RCC 7860 (cell line): ENCODE measurements at places on chromosomes 4 and X.

DNA sequence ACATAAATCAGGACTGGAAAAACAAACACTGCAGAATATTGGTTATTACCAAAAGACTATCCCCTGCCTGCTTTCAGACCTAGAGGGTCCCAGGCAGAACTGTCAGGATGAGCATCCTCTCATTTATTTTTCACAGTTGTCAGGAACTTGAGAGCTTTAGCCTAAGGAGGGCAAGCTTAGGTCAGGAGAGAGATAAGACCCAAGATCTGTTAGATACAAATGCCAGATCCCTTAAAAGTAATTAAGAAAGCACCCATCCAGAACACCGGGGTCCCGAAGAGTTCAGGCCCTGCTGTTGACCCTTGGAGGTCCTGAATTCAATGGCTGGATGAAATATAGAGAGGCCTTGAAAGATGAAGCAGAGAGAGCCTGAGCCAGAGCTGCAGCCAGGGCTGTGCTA lies 5.9 kb upstream of the MAGEB3 start:
- DNase-seq: no peak

DNA sequence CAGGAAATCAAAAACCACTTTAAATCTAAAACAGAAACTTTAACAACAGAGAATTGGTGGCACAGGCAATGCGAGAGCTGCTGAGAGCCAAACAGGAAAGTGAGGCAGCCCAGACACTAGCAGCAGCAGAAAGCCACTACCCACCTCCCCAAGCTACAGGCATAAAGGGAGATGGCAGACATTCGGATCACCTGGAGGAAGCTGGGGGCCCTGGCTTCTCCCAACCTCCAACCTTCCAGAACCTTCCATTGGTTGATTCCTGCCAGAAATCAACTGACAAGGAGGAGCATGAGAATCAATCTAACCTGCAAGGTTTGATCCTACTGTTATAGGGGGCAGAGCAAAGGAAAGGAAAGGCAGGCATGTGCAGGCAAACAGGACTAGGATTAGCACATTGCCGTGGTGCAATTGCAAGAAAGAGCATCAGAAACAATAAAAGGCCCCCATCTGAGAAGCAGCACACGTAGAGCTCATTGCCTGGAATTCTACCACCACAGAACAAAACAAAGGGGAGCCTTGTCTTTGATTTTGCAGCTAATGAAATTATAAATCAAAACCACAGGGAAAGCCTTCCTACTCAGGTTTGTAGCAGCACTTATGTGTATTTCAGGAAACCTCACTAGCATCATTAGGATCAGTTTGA lies 427.3 kb upstream of the RASGEF1B start:
- no peak for DNase-seq

GRCh38 chrX:130746709-130747342 lies 156.2 kb downstream of the ENOX2 start:
- no peak for DNase-seq

GRCh38 chr4:80069837-80070731 lies 2.9 kb downstream of the ANTXR2 start:
- DNase-seq: no peak

- DNase-seq: peak; percentile 76
Observed at GRCh38 chr4:100428051-100428450, 89.8 kb downstream of the EMCN start.

DNA sequence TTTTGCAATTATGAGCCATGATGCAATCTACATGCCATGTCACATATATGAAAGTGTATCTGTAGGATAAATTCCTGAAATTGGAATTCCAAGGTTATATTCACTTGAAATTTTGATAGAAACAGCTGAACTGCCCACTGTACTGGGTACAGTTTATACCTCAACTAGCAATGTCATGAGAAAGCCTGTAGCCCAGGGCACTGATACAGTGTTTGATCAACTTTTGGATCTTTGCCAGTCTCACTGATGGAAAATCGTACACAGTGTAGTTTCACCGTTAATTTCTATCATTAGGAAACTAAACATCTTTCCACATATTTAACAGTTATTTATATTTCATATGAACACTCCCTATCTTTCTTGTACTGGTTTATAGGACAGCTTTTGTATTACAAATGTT lies 34.2 kb downstream of the TAPT1 start:
- DNase-seq: no peak

- DNase-seq: peak; percentile 78
Observed at GRCh38 chr4:151418385-151418784, 9.4 kb downstream of the FHIP1A start.

- DNase-seq: no peak
Observed at GRCh38 chr4:149077181-149077580, 635.0 kb upstream of the NR3C2 start.

DNA sequence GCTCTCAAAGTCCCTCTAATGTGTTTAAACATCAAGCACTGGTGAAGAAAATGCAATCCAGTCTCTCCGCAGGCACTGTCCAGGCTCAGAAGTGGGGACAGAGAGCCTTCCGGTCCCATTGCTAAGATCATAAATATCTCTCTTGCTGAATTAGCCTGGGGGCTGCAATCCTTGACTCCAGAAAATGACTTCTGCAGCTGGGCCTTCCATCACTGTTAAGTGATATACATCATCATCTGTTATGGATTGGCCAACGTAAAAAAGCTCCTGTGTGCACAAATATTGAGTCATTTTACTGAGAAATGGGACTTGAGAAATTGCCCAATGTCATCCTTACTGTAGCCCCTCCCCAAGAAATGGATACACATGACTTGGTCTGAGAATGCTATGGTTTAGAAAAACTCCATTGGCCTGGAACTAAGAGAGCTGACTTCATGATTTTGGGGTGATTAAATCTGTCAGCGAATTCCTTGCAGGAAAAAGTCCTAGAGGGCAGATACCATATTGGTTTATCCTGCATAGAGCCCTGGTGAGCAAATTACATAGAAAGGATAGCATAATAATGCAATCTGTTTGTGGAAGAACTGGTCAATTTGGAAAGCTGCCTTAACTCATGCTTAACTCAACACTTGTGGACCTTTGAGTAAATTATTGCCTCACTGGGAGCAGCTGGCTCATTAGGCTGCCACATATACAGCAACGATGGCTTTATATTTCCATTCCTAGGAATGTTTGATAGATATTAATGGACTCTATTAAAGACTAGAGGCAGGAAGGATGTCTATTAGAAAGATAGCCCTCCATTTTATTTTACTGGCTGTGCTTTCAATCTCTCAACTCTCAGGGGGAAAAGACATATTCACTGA lies 346.1 kb downstream of the GBA3 start:
- DNase-seq: peak; percentile 98

GRCh38 chr4:175559526-175559925 lies 252.5 kb downstream of the GPM6A start:
- DNase-seq: no peak

DNA sequence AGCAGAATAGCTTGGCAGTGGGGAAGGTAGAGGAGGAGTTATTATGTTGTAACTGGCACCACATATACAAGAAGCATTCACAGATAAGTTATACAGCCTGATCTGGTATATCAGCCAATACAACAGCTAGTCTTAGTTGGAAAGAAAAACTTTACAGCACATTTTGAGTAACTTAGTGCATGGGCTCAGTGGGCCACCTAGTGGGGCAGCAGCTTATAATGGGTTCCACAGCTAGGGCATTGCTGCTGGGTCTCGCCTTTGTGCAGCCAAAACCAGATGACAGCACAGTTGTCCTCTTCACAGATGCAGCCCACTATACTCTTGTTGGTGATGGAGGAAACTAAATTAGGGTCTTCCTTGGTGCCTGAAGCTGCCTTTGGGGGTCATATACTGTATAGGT lies 448.1 kb upstream of the RASGEF1B start:
- no peak for DNase-seq

DNA sequence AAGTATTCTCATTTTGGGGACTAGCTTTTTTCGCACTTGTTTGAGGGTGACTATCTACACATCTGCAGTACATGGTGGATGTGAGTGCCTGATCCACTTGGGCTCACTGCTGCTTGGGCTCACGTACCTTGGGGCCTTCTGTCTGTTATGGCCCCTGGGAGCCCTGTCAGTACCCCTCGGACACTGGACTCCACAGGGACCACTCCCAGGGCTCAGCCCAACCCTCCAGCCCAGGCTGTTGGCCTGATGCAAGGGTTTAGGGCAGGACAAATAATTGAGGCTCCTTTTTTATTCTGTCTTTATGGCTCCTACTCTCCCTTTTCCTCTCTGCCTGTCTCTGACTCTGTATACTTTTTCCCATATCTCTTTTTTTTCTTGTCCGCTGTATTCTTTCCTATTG lies 32.7 kb upstream of the MSN start:
- DNase-seq: no peak

- no peak for DNase-seq
Observed at GRCh38 chrX:18946157-18946556, 37.8 kb downstream of the PHKA2 start.

GRCh38 chr4:120824946-120825345 lies 97.6 kb downstream of the PRDM5 start:
- no peak for DNase-seq

GRCh38 chrX:8869812-8870211 lies 68.6 kb upstream of the FAM9A start:
- no peak for DNase-seq

GRCh38 chr4:120071192-120071795 lies 4.6 kb upstream of the MAD2L1 start:
- peak; percentile 26 for DNase-seq

GRCh38 chr4:153547520-153547919 lies 81.4 kb downstream of the TMEM131L start:
- no peak for DNase-seq

GRCh38 chr4:148634476-148634875 lies 192.3 kb upstream of the NR3C2 start:
- DNase-seq: peak; percentile 27

DNA sequence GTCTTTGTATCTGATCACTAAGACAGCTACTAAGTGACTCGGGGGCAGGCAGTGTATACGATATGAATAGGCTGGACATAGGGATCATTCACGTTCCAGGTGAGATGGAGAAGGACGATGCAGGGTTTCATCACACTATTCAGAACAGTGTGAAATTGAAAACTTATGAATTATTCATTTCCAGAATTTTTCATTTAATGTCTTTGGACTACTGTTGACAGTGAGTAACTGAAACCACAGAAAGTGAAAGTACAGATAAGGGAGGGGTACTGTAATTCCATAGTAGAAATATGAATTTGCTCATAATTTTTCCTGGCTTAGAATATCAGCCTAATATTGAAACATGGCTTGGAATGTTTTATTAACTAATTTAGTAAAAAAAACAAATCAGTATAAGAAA lies 24.4 kb downstream of the TMEM144 start:
- no peak for DNase-seq

DNA sequence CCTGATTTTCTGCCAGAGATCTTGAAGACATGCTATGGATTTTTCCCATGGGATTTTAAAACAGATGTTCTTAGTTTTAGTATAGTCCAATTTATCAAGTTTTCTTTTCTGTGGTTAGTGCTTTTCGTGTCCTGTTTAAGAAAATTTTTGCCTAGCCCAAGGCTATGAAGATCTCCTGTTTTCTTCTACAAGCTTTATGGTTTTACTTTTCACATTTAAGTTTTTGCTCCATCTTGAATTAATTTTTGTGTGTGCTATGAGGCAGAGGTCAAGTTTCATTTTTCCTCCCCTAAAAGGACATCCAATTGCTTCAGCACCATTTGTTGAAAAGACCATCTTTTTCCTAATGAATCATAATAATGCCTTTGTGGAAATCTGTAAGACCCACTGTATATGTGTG lies 65.6 kb downstream of the POLR2B start:
- DNase-seq: no peak
